ENCODE measurements at places on chromosomes 1 and 21.

- no peak for DNase-seq
Measured at GRCh38 chr1:201059871-201060555, 36.5 kb upstream of the KIF21B start.

GRCh38 chr1:191577213-191577612 lies 581.0 kb upstream of the RGS18 start:
- no peak for DNase-seq

DNA sequence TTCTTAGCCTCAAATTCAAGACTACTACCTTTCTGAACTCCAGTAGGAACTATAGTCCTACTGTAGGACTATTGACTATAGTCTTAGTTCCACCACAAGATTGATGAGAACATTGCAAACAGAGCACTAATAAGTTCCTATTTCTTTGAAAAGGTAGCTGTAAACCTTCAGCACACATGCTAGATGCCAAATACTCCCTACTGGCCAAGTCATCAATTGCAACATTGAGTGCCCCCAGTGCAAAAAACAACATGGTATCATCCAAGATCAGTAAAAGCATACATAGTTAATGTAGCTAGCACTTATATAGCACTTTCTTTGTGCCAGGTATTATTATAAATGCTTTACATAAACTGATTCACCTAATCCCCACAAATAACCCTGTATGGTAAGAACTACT lies 99.8 kb downstream of the MRPL39 start:
- DNase-seq = no peak

DNA sequence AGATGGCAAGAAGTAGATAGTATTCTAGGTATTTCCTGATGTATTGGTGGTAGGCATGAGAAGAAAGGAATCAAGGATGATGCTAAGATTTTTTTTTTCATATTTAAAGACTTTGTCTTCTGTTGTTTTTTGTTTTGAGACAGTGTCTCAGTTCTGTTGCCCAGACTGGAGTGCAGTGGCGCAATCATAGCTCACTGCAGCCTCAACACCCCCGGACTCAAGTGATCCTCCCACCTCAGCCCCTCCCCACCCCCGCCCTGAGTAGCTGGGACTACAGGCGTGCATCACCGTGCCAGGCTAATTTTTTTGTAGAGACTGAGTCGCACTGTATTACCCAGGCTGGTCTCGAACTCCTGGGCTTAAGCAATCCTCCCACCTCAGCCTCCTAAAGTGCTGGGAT lies 2.8 kb upstream of the CAPZB start:
- DNase-seq = no peak

DNA sequence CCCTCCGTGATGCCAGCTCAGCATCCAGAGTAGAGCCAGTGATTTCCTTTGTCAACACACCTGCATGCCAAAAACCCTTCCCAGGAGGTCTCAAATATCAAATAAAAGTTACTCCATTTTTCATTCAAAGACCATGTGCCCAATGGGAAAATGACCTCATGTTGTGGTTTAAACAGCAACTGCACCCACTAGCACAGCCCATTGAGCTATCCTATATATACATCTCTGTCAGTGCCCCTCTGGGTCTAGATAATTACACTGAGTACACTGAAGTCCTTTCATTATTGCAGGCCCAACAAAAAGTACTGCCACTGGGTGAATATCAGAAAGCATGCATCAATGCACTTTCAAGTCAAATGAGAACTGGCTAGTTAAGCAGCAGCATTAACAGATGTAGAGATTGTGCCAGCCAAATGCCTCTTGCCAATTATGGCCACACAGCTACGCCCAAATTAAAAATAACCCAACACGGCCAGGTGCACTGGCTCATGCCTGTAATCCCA lies 117.7 kb downstream of the SLC45A1 start:
- DNase-seq = no peak

DNA sequence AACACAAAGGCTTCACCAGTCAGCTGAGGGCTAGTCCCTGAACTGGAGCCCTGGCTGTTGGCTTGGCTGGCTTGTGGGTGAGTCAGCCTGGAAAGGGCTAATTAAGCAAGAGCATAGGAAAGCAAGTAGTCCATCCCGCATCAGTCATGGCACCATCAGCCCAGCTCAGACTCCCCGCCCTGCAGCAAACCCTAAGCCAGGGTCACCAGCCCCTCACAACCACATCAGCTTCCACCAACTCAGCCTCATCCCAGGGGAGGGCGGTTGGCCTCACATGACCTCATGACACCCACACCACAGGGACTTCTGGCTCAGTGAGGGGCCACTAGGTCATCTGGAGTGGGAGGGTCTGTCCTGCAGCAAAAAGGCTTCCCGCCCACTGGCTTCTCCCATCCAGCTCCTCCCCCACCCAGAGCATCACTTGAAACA lies 7.0 kb upstream of the SPATC1L start:
- no peak for DNase-seq

All from progenitor cell of endocrine pancreas (in vitro differentiated cells).